ENCODE measurements at places on chromosomes 5 and 9.

DNA sequence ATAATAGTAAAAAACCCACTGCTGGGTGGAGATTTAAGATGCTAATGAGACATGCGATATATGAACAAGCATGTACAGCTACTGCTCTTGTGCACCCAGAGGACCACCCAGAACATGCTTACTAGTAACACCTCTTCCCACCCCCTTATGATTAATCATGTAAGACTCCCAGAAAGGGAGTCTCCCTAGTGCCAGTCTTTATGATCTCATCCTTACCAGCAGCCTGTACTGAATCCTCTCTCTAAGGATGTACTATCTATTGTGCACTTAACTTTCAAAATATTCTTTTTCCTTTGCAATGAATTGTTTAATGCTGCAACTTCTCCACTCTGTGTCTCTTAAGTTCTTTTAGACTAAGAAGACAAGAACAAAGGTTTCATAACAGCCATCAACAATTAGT lies 9.1 kb upstream of the MAT2B start:
- peak; percentile 84 for DNase-seq

GRCh38 chr5:43555895-43556606 lies 826 bp downstream of the PAIP1 start:
- DNase-seq: peak; percentile 30

- DNase-seq: peak; percentile 95
Measured at GRCh38 chr5:72141440-72142355, 34.4 kb downstream of the MAP1B start.

GRCh38 chr9:87498811-87499360 lies 1.2 kb downstream of the DAPK1 start:
- DNase-seq: no peak

DNA sequence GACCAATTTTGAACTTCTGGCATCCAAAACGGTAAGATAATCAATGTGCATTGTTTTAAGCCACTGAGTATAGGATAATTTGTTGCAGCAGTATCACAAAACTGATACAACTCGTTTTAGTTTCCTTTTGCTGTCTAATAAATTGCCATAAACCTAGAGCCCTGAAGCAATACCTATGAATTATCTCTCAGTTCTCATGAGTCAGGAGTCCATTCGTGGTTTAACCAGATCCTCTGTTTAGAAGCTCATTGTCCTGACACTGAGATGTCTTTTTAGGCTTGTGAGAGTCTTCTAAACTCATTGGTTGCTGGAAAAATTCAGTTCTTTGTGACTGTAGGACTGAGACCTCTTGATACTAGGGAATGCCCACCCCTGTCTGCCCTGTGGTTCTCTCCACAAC lies 262.9 kb downstream of the SEMA5A start:
- DNase-seq: peak; percentile 81

DNA sequence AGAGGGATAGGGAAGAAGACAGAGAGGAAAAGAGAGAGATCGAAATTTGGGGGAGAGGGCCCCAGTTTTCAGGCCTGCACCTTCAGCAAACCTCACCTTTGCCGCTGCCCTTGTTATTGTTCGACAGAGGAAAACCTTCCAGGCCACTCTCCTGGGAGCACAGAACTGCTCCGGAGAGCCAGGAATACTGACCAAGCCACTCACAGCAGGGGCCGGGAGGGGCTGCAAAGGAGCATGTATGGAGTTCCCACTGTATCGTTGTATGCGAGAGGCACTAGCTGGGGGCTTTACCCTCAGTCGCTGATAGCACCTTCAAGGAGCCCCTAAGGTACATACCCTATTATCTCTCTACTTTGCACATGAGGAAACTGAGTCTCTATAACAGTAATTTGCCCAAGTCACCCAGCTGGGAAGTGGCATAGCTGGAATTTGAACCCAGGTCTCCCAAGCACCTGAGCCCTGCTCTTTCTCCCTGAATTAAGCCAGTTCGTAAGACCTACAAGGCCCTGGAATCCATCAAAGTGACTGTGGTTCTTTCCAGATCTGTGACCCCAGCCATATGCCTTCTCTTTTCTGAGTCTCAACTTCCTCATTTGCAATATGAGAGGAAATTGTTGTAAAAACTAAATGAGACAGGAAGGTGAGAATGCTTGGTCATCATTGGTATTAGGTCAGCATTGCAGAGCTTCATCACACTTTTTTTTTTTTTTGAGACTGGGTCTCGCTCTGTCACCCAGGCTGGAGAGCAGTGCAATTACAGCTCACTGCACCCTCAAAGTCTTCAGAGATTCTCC lies 21.0 kb upstream of the FOXE1 start:
- no peak for DNase-seq

DNA sequence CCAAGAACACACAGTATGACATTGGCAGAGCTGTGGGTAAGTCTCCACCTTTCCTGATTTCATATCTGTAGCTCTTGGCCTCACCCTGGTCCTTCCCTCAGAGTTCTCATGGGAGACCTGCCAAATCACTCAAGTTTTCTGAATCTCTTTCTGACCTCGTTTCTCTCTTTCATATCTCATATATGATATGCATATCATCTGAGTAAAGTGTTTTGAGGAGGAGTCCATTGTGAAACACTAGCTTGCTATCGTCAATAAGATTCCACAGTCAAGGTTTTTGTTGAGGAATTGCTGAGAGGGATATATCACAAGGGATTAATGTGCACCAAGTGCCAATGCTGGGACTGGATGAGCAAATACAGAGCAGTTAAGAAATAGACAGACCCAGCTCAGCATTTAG lies 739.2 kb downstream of the BRINP1 start:
- DNase-seq: peak; percentile 86

GRCh38 chr5:89437450-89438435 lies 554.8 kb upstream of the MEF2C start:
- DNase-seq: no peak

DNA sequence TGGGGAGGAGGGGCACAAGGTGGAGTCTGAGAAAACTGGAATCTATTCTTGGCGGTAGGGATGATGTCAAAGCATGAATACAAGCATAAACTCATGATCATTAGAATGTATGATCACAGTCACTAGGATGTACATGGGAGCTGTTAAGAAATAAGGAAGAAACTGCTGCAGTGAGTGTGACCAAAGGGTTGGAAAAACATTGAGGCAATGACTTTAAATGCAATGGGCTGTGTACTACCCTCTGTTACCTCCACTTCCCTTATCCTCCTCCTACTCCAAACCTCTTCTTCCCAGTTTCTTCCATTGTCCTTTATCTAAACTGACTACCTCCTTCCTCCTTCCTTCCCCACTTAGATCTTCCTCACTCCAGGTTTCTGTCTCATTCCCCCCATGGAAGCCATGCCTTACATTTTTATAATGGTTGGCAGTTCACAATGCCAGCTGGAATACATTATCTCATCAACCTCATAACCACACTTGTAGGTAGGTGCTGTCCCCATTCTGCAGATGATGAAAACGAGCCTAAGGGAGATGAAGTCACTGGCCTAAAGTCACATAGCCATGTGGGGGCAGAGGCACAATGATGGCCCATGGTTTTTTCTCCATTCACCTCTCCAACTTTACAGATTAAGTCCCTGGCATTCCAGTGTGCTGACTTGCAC lies 21.9 kb upstream of the TNFSF15 start:
- DNase-seq: no peak

- peak; percentile 87 for DNase-seq
Measured at GRCh38 chr5:56601641-56602071, 213.7 kb upstream of the MAP3K1 start.

GRCh38 chr9:77087506-77087905 lies 68.1 kb downstream of the FOXB2 start:
- no peak for DNase-seq

- DNase-seq: peak; percentile 86
Measured at GRCh38 chr5:141681695-141682641, at the start of gene ARAP3. ARAP3 (minus strand) TSS chr5:141682230; CDS start chr5:141680486, 1,744 bp downstream.

DNA sequence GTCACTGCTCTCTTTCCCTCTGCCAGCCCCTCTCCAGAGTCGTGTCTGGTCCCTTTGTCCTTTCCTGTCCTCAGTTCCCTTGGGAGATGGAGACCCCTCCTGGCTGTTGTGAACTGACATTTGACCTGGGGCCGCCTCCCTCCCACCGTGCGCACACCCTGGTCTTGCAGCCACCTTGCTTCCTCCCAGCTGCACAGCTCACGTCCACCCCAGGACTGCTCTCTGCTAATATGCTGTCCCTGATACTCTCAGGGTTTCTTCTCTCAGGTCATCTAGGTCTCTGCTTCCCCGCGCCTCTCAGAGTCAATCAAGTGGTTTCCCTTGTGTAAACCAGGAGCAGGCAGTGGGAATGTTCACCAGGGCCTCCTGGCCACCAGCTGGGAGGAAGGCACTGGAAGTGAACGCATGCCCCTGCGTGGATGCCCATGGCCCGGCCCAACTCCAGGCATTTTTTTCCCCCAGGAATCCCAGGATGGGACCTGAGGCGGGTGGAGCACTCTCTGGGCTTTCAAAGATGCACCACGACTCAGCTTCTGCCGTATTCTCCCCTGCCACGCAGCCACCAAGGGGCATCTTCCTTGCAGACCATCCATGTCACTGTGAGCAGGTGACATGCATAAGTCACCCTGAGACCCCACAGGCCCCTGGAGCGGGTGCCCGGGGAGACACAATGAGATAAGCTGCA lies 142.4 kb downstream of the OLFM1 start:
- no peak for DNase-seq

DNA sequence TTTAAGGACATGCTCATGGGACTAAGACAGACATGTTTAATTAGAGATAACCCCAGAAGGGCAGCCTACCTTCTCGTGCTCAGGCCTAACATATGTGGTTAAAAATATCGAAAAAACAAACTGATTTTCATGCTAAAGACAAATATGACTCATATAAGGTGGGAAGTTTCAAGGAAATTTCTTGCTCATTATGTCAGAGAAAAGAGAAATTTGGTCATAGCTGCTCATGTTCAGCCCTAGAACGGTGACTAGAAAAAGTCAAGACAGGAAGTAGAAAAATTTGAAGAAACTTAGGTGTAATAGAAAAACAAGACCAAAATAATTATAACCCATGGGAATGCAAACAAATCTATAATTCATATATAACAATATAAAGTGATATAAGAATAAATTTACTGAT lies 120.6 kb downstream of the PRDM9 start:
- DNase-seq: no peak

- peak; percentile 79 for DNase-seq
Measured at GRCh38 chr5:73818357-73818756, 192.4 kb downstream of the ARHGEF28 start.

- no peak for DNase-seq
Measured at GRCh38 chr5:139676951-139677735, 29.0 kb downstream of the CXXC5 start.

- DNase-seq: no peak
Measured at GRCh38 chr9:34382054-34382453, 5.4 kb upstream of the MYORG start.

Measured in amniotic epithelial cell (primary cell).